ENCODE measurements at places on chromosomes 6 and 20. TPM values are rescaled to one million over a fixed set of nuclear protein-coding genes. Genes with fewer than 3 reads are reported as not detected.

The PHF10 gene
- total RNA-seq, result 27.0 TPM

The POPDC3 gene
- 14.8 TPM for total RNA-seq

The KCNG1 gene
- 18.6 TPM for total RNA-seq

The C20orf204 gene
- 0.76 TPM for total RNA-seq

The LGSN gene
- total RNA-seq, result 0.07 TPM

The PRR18 gene
- total RNA-seq, result not detected

The ZNF831 gene
- not detected for total RNA-seq

The ULBP1 gene
- 0.17 TPM for total RNA-seq

The SCP2D1 gene
- not detected for total RNA-seq

The SLC16A10 gene
- not detected for total RNA-seq

The POM121L2 gene
- not detected for total RNA-seq

The ADGRF1 gene
- not detected for total RNA-seq
